RCC 7860 (cell line): ENCODE measurements at places on chromosomes 16 and 17.

GRCh38 chr17:55384643-55385232, 36.9 kb downstream of the MMD start:
- no peak for DNase-seq

- no peak for DNase-seq
Observed at GRCh38 chr17:50256826-50257618, 17.2 kb upstream of the TMEM92 start.

- no peak for DNase-seq
Observed at GRCh38 chr16:27237219-27238015, 31.2 kb downstream of the NSMCE1 start.

- DNase-seq, result no peak
Observed at GRCh38 chr16:29775742-29776408, 2.2 kb upstream of the ZG16 start.

- no peak for DNase-seq
Observed at GRCh38 chr17:57859601-57860413, 10.0 kb upstream of the MRPS23 start.
